ENCODE measurements at places on chromosomes 12 and 14. TPM values are rescaled to one million over a fixed set of nuclear protein-coding genes. Genes with fewer than 3 reads are reported as not detected.
A peak's percentile ranks its signal among the peaks of the same experiment; 100 is the strongest.

DNA sequence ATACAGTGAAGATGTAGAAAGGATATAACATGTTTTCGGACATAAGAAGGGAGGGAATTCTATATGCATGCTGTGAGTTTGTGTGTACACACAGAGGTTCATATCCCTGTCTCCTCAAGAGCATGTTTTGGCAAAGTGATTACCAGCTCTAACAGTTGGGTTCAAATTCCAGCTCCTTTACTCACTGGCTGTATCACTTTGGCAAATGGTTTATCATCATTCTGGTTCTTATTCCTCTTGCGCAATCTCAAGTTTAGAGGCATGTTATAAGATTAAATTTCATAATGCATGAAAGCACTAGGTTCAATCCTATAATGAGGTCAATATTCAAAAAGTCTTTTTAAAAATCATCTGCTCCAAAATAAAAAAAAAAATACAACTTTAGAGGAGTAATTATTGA lies 107.7 kb upstream of the LRFN5 start:
- DNase-seq: no peak

The ADAM21 gene
- total RNA-seq: 0.40 TPM

The DIO3 gene
- 1.8 TPM for total RNA-seq

The GLTP gene
- 28.2 TPM for total RNA-seq

DNA sequence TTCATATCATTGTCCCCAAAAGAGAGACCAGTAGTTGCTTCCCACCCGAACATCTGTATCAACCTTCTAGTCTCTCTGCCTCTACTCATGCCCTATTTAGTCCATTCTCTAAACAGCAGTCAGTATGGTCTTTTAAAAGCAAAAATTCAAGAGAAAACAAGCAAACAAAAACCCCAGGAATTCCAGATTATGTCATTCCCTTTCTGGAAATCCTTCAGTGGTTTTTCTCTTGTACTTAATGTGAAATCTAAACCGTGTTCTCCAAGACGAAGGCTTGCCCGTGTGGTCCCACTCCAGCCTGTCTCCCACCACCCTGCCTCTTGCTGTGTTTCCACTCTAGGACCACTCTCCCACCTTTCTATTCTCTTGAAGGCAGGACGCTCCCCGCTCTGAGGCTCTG lies 90.8 kb downstream of the TMEM30B start:
- no peak for DNase-seq

The LMNTD1 gene
- total RNA-seq: not detected

DNA sequence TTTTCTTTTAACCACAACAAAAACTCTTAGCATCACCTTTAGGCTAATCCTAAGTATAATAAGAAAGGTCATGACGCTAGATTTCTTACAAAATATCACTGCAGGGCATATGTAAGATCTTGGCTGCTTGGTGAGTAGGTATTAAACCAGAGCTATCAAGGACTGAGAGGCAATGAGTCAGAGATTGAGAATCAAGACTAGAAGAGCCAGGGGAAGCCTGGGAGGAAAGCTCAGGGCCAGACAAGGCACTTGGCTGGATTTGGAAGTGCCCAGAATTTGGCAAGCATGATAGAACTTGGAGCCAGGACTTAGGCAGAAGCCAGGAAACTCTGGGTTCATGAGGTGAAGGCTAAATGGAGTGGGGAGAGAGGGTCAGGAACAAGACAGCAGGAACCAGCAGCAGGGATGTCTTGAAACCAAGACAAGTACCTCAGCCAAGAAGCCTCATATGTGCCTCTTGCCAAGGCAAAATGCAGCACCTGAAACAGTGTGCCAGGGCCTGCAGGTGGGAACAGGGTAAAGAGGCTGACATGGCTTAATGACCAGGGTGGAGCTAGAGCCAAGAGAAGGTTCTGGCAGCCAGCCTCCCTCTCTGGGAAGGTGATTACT lies 49.9 kb downstream of the PTHLH start:
- DNase-seq: no peak

The PROX2 gene
- 0.06 TPM for total RNA-seq

- no peak for DNase-seq
Observed at GRCh38 chr12:45419317-45419814, 203.5 kb downstream of the ANO6 start.

DNA sequence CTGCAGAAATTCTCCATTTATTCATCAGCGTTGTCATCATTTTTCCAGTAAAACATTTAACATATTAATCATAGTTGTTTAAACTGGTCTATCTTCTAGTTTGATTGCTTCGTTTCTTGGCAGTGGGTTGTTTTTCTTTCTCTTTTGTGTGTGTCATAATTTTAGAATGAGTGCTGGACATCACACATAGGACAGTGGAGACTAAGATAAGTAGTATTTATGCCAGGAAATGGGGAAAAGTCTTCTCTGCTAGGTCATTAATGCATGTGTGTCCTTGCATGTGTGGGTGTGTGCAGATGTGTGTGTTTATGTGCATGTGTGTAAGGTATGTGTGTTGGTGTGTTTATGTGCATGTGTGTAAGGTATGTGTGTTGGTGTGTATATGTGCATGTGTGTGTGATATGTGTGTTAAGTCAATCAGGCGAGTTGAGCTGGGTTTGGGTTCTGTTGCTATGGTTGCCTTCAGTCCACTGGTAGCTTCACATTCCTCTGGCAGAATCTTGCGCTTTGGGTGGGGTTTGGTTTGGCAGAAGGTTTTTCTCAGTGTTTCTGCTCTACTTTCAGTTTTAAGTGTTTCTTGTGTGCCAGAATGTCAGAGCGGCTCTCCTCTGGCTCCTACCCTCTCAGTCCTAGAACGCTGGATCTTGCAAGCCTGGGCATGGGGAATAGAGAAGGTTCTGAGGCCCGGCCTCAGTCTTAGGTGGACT lies 7.8 kb upstream of the ADGRD1 start:
- DNase-seq: peak; percentile 33
